Ovary (tissue), 10 donors: ENCODE measurements at places on chromosomes 6 and 20. TPM values are rescaled to one million over a fixed set of nuclear protein-coding genes. Genes with fewer than 3 reads are reported as not detected.

GRCh38 chr6:149925974-149926777 is 3.3 kb upstream of the RAET1G start:
- no peaks in the 10 kb centered on the region for H3K36me3 ChIP-seq
- peak overlapping the region; percentile 2 for H3K27ac ChIP-seq
- H3K27me3 ChIP-seq = no peaks in the 10 kb centered on the region
- H3K4me1 ChIP-seq = peaks cover 7% of the 10 kb centered on the region

DNA sequence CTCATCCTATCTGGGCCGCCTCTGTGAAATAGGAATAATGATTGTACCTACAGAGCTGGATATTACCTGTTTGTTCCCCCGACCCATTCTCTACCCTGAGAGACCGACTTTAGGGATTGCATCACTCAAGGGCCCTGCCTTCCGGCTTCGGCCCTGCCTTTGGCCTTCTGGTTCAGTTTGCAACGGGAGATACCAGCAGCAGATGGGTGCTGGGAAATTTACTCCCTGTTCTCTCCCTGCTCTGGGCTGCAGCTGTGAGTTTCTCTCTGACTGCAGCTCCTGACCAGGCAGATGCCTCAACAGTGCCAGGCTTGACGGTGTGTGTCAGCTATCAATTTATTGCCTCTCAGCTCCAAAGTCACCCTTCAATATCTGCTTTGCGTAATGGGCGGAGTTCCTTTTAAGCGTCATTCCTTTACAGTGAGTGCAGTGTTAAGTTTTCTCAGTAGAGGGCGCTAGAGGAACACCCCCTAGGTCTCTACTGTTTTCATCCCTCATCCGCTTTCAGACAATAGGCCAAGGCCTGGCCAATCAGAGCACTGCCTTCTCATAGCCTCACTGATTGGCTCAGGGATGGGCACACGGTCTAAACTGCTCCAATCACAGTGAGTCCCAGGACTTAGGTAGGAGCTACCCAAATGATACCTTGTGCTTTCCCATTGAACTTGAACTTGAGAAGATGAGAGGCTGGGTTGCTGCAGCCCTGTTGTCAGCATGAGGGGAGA is 30.0 kb downstream of the KCNG1 start:
- H3K4me3 ChIP-seq = no peak overlapping the region
- no peaks in the 10 kb centered on the region for H3K4me1 ChIP-seq
- no peaks in the 10 kb centered on the region for H3K27me3 ChIP-seq
- DNase-seq = no peak

GRCh38 chr6:5435449-5435848 is 174.1 kb downstream of the FARS2 start:
- no peak for DNase-seq
- no peaks in the 10 kb centered on the region for H3K36me3 ChIP-seq
- no peak overlapping the region for H3K27ac ChIP-seq
- no peaks in the 10 kb centered on the region for H3K27me3 ChIP-seq
- no peak overlapping the region for H3K4me3 ChIP-seq
- no peaks in the 10 kb centered on the region for H3K4me1 ChIP-seq

- no peaks in the 10 kb centered on the region for H3K36me3 ChIP-seq
- no peaks in the 10 kb centered on the region for H3K27me3 ChIP-seq
- H3K4me1 ChIP-seq = no peaks in the 10 kb centered on the region
- DNase-seq = no peak
These were observed 57.2 kb downstream of the TBX18 start for GRCh38 chr6:84707171-84707570.

DNA sequence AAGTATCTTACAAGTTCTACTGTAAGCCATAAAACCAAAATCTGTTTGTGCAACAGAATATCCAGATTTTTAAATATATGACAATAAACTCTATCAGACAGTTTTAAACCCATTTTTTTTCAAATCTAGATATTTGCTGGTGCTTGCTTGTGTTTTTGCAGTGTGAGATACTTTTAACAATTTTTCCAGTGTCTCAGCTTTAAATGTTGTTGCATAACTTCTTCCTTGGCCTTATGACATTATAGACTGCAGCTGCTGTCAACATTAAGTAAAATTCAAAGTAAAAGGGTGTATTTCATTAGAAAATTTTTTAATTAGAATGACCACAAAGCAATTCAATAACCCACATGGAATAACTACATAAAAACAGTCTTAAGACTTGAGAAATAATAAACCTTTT is 139.5 kb downstream of the PTPRK start:
- no peaks in the 10 kb centered on the region for H3K36me3 ChIP-seq
- H3K27me3 ChIP-seq = no peaks in the 10 kb centered on the region
- peak overlapping the region; percentile 57 for H3K27ac ChIP-seq
- H3K4me3 ChIP-seq = no peak overlapping the region
- H3K4me1 ChIP-seq = peaks cover 4% of the 10 kb centered on the region

The BANF2 gene
- not detected for total RNA-seq

The PRR18 gene
- 5.1 TPM for total RNA-seq

The CRYBG1 gene
- total RNA-seq = 3.3 TPM
